Aorta (tissue), 5 donors: ENCODE measurements at places on chromosomes 1 and 21. TPM values are rescaled to one million over a fixed set of nuclear protein-coding genes. Genes with fewer than 3 reads are reported as not detected.

GRCh38 chr1:201506092-201506491 is 831 bp downstream of the CSRP1 start:
- DNase-seq, result no peak

DNA sequence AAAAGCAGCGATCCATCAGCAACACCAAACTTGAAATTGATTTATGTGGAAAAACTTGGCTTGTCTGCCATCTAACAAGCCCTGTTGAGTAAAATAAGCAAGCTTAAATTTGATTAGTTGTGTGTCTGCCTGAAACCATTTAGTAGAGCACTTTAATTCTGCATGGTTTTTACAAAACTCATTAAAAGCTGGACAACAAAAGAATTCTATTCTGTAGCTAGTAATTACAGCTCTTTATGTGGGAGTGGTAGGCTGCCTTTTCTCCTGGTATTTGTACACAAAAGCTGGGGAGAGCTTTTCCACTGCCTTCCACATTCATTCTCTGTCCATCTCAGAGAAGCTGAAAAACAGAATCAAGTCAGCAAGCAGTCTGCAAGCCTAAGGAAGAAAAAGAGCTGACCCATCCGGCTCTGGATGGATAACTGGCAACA is 1.7 kb downstream of the ETS2 start:
- no peak for DNase-seq

- DNase-seq, result no peak
Measured at GRCh38 chr1:29641921-29642320, 405.6 kb downstream of the PTPRU start.

- DNase-seq, result no peak
Measured at GRCh38 chr1:195709821-195710220, 898.4 kb downstream of the KCNT2 start.

GRCh38 chr21:25688275-25689155 is 46.2 kb downstream of the ATP5PF start:
- DNase-seq, result no peak

GRCh38 chr1:189637041-189637440 is 840.6 kb downstream of the BRINP3 start:
- no peak for DNase-seq

- peak; percentile 49 for DNase-seq
Measured at GRCh38 chr1:172818841-172819527, 160.1 kb downstream of the FASLG start.

DNA sequence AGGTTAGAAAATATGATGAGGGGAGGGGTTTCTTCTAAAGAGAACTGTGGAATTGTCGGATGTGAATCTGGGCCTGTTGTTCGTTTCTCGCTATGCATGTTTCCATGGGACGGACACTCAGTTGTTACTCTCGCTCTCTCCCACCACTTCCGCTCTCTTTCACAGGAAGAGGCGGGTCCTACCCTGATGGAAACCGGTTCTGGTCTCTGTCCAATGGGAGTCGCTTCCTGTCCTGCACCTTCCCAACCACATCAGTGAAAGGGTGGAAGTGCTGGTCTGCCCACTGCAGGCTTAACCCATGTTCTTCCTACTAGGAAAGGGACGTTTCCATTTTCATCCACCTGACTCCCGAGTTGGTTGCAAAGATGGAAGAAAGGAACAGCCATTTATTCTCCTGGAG is 119.4 kb downstream of the KCNJ15 start:
- DNase-seq, result no peak

DNA sequence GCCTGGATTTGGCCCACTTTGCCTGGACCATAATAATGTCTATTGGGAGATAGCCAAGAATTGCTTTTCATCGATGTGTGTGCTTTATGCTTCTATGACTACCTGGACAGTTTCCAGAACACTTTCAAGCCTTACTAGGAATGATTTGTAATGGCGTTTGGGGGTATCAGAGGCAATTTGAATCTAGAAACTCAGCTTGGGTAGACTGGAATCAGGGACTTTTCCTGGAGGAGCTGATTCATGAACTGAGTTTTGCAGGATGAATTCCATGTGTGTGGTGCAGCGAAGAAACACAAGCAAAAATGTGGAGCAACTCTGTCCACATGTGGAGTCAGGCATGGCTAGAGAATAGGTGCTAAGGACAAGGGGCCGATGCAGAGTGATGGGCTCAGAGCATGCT is 11.9 kb upstream of the TMEM61 start:
- no peak for DNase-seq

DNA sequence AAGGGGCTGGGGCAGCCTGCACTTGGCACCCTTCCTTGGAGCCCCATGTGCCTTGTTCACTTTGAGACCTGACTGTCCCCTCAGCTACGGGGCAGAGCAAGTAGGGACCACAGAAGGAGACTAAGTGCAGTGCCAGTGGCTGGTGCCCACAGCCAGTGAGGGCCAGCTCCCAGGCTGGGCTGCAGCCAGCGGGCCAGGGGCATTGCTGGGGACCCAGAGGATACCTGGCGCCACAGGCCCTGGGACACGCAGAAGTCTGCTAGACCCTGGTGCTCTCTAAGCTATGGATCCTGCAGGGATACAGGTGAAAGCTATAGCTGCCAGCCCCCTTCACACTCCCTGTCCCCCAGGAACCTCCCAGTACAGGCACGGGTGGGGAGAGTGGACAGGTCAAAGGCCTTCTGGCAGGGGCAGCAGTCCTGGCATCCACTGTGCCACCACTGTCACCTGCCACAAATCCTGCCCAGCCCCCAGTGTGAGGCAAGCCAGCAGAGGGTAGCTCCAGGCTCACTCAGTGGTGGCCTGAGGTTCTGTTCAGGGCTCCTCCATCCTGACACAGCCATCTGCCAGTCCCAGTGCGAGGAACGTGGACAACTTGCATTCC is 1.3 kb downstream of the CLCNKA start:
- DNase-seq, result no peak

- DNase-seq, result no peak
Measured at GRCh38 chr1:105891308-105891707, 1165.2 kb upstream of the PRMT6 start.

GRCh38 chr21:19048098-19048672 is 644.6 kb upstream of the TMPRSS15 start:
- DNase-seq, result no peak

GRCh38 chr1:43622901-43623780 is 26.8 kb upstream of the KDM4A start:
- peak; percentile 65 for DNase-seq

GRCh38 chr1:199629624-199630023 is 397.9 kb upstream of the NR5A2 start:
- no peak for DNase-seq

DNA sequence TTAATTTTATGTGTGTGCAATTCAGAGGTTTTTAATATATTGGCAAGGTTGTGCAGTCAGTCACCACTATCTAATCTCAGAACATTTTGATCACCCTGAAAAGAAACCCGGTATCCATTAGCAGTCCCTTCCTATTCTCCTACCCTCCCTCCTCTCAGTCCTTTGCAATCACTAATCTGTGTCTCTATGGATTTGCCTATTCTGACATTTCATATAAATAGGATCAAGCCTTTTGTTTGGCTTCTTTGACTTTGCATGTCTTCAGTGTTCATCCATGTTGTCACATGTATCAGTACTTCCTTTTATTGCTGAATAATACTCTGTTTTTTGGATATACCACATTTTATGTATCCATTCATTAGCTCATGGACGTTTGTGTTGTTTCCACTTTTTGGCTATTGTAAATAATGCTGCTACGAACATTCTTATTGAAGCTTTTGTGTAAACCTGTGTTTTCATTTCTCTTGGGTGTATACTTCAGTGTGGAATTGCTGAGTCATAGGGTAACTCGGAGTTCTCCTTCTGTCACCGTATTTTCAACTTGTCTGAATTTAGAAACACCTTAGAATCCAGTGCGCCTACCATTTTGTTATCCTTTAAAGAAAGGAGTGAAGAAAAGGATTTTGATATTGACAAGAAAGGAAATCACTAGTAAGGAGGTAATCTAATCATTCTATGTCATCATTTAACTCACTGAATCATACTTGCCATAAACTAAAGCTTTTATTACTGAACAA is 3.4 kb downstream of the CEP85 start:
- no peak for DNase-seq

DNA sequence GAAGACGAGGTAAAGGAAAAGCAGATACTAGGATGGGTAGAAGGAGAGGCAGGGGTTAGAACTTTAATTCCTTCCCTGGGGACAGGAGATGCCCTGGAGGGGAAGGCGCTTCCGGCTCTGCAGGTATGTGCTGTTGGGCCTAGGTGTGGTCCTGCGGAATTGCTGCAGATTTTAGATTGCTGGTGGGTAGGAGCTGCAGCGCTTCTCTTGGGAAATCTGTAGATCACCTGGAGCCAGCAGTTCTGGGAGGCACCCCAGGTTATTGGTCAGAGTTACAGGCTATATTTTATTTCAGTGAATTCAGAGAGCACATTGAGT is 1.1 kb downstream of the MGST3 start:
- no peak for DNase-seq

GRCh38 chr1:240888039-240888786 is 276.3 kb upstream of the GREM2 start:
- DNase-seq, result no peak

GRCh38 chr21:46666941-46667740 is 31.7 kb downstream of the PRMT2 start:
- DNase-seq, result no peak

GRCh38 chr1:46285730-46286477 is 17.5 kb downstream of the LRRC41 start:
- DNase-seq, result no peak

DNA sequence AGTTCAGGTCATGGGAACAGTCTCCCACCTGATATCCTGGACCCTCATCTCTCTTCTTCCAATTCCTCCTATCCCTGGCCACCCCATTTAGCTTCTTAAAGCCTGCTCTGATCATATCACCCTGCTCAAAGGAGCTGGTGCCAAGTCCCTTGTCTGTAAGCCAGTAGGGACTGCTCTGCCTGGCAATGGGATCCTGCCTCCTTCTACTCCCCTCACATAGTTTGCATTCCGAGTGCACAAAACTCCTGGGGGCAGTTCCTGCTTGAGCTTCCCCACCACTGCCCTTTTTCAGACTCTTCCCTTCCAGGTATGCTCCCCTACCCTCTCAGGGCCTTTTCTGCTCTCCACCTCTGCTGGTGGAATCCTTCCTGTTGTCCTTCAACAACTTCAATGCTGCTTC is 48.1 kb downstream of the NGF start:
- DNase-seq, result no peak

DNA sequence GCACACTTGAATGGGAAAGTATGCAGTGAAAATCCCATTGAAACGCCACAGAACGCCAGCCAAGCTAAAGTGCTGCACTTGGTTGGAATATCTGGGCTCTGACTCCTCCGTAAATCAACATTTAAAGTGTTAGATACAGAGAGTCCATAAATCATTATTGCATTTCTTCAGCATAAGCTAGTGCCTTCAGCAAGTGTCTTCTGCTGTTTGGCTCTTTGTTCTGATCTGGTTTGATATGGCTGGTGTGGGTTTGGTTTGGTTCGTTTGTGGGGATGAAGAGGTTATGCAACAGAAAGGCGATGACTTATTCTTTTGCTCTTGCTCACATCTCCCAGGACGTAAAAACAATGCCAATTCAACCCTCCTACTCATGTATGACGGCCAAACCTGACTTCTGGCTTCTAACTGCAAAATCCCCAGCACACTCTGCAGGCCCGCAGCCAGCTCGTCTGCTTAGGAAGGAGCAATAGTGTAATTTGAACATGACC is 121.8 kb upstream of the ERG start:
- DNase-seq, result peak; percentile 82

GRCh38 chr1:9362488-9362887 is 69.8 kb downstream of the SPSB1 start:
- no peak for DNase-seq

GRCh38 chr1:219533280-219533679 is 79.6 kb downstream of the ZC3H11B start:
- no peak for DNase-seq

DNA sequence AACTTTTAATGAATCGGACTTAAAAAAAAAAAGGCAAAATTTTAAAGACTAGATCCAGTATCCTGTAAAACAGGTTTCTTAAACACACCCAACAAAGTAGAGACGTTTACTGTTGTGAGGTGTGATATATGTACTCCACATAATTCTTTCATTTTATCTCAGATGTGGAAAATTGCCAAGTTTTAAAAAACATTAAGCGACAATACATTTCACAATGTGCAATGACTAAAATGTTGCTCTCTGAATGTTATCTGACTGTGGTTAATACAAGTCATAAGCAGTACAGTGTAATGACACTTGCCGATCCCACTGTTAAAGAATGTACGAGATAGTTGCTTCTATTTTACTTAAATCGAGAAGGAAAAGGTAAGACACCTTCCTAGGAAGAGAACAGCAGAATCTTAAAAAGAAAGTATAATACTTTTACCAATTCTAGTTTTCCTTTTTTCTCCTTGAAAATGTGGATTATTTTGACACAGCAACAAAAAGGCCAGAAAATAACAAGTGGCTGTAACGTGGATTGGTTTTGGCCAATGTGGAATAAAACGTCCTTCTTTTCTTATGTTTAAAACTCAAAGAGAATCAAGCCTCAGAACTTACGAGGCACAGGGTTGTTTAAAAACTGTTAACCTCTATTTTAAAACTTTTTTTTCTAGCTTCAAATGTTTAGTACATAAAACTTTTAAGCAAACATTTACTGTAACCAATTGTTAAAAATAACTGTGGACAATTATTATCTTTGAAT is 51.4 kb downstream of the TP53BP2 start:
- no peak for DNase-seq

- no peak for DNase-seq
Measured at GRCh38 chr1:248094884-248095283, at the start of gene OR2L13. Gene OR2L13, plus strand, starts transcription at chr1:248095184. Its CDS starts 4,192 bp downstream, at chr1:248099376.

DNA sequence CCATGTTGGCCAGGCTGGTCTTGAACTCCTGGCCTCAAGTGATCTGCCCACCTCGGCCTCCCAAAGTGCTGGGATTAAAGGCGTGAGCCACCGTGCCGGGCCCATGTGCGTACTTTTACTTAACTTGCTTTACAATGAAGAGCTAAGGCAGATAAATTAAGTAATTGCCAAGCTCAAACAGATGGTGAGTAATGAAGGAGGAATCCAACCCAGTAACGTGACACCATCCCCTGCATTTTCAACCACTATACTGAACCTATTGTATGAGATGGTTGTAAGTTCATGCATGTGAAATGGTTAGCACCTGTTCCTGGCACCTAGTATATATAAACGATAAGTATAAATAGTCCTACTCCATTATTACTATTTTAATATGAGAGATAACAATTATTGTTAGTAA is 588.0 kb upstream of the BEND5 start:
- no peak for DNase-seq

- DNase-seq, result peak; percentile 18
Measured at GRCh38 chr21:45502006-45502345, 40.3 kb downstream of the SLC19A1 start.

GBP1 gene
- 43.8 TPM for total RNA-seq

LY9 gene
- total RNA-seq, result 0.71 TPM

CSMD2 gene
- 2.4 TPM for total RNA-seq

ZMYND12 gene
- 1.1 TPM for total RNA-seq

PEAR1 gene
- 32.9 TPM for total RNA-seq

TRAPPC3 gene
- 55.6 TPM for total RNA-seq

NECTIN4 gene
- 0.24 TPM for total RNA-seq

RPE65 gene
- total RNA-seq, result not detected

PRAMEF4 gene
- not detected for total RNA-seq

CYP4X1 gene
- total RNA-seq, result 29.0 TPM

KRTAP21-2 gene
- not detected for total RNA-seq

TBX15 gene
- total RNA-seq, result 2.2 TPM

STUM gene
- 3.0 TPM for total RNA-seq
